ENCODE measurements at places on chromosomes 13 and 19.

DNA sequence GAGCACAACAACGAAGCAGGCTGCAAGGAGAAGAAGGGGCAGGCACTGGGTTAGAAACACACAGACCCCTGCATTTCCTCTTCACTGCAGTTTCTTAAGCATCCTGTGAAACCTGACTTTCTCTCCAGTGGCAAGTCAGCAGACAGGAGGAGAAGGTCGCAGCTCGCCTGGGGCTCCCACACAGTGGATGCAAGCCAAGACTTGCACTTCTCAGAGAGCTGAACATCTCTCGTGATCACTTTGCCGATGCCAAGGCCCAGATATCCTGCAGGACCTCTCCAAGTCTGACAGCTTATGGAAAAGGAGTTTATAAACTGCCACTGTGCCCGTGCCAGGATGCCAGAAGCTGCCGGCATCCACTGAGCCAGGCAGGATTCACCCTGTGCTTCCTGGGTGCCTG lies 18.4 kb downstream of the TMEM272 start:
- H3K4me1 ChIP-seq = peaks cover 13% of the 10 kb centered on the region
- no peaks in the 10 kb centered on the region for H3K36me3 ChIP-seq
- H3K4me3 ChIP-seq = no peak overlapping the region
- H3K27ac ChIP-seq = no peak overlapping the region
- DNase-seq = no peak

GRCh38 chr13:75482820-75483079 lies 781 bp upstream of the TBC1D4 start:
- H3K27ac ChIP-seq = peak overlapping the region; percentile 88
- DNase-seq = no peak
- no peaks in the 10 kb centered on the region for H3K27me3 ChIP-seq
- H3K4me1 ChIP-seq = peaks cover 40% of the 10 kb centered on the region
- peak overlapping the region; percentile 81 for H3K4me3 ChIP-seq
- H3K36me3 ChIP-seq = no peaks in the 10 kb centered on the region

DNA sequence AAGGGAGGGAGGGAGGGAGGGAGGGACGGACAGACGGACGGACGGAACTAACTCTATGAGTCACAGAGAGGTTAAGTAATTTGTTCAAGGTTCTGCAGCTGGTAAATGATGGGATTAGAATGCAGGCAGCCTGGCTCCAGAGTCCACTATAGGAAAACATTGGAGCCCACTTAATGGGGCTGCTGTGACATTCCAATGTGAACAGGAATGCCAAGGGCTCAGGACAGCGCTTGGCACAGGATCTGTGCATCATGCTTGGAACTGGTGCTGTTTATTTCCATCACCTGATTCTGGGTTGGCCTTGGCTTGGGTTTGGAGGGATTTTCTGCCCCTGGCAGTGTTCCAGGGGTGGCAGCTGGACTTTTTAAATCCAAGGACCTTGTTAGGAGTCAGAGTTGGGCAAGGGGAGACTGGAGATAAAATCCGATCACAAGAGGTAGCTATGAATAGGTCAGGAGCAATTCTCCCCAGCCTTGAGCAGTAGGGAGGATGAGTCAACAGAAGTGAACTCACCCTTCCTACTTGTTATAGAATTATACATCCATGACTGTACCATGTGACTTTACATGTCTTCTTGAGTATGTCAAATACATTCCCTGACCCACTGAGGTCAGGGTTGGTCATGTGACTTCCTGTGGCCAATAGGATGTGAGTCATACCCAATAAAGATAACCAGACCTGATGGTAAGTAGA lies 7.8 kb upstream of the HIF3A start:
- H3K27ac ChIP-seq = no peak overlapping the region
- no peak overlapping the region for H3K4me3 ChIP-seq
- no peak for DNase-seq
- no peaks in the 10 kb centered on the region for H3K36me3 ChIP-seq
- no peaks in the 10 kb centered on the region for H3K27me3 ChIP-seq

GRCh38 chr13:64369121-64369520 lies 2861.0 kb downstream of the PCDH9 start:
- H3K27ac ChIP-seq = no peak overlapping the region
- H3K4me1 ChIP-seq = no peaks in the 10 kb centered on the region
- H3K4me3 ChIP-seq = no peak overlapping the region
- no peak for DNase-seq
- no peaks in the 10 kb centered on the region for H3K27me3 ChIP-seq

DNA sequence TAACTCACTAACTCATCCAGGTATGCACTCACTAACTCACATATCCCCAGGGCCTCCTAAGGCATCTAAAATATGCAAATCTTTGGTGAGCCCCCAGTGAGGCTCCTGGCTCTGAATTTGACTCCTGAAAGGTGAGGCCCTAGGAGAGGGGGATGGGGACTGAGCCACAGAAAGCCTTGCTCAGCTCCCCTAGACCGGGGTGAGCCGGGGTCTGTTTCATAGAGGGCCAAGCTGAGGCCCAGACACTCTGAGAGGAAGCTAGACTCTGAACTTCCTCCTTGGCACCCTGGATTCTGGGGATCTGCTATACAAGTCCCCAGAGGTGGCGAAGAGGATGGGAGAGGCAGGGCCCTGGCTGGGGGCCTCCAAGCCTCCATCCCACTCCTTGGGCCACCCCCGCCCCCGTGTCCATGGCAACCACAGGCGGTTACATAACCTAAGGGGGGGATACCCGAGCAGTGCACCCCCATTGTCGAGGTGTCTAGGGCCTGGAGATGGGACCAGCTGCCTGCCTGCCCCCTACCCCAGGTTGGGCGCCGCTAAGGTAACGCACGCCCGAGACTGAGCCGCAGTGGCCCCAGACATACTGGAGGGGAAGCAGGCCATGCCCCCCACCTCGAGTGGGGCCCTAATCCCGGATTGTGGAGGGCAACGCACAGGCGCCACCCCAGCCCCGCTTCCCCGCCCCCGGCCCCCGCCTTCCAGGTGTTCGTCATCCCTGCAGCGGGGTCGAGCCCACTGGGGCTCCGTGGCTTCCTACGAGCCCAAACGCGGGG lies 646 bp downstream of the ABHD8 start:
- peak overlapping the region; percentile 78 for H3K4me3 ChIP-seq
- H3K4me1 ChIP-seq = peaks cover 50% of the 10 kb centered on the region
- H3K36me3 ChIP-seq = peaks cover 6% of the 10 kb centered on the region
- H3K27ac ChIP-seq = peak overlapping the region; percentile 47
- H3K27me3 ChIP-seq = no peaks in the 10 kb centered on the region
- peak; percentile 70 for DNase-seq

DNA sequence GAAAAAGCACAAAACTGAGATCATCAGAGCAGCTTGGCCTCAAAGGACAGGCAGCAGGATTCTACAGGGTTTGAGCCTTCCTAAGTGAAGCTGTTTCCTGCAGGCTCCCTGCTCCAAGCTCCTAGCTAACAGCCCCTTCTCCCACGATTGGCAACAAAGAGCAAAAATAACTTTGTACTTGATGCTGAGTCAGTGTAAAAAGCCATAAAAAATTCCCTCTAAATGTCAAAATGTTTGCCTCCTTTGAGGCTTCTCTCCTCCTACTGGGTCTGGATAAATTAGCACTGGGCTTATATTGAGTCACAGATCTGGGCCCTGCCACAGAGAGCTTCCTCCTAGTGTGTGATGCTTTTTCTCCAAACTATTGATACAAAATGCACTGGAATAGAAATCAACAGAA lies 153.3 kb downstream of the TNFRSF19 start:
- no peaks in the 10 kb centered on the region for H3K36me3 ChIP-seq
- no peak overlapping the region for H3K4me3 ChIP-seq
- no peaks in the 10 kb centered on the region for H3K27me3 ChIP-seq
- DNase-seq = no peak
- H3K4me1 ChIP-seq = peaks cover 48% of the 10 kb centered on the region

DNA sequence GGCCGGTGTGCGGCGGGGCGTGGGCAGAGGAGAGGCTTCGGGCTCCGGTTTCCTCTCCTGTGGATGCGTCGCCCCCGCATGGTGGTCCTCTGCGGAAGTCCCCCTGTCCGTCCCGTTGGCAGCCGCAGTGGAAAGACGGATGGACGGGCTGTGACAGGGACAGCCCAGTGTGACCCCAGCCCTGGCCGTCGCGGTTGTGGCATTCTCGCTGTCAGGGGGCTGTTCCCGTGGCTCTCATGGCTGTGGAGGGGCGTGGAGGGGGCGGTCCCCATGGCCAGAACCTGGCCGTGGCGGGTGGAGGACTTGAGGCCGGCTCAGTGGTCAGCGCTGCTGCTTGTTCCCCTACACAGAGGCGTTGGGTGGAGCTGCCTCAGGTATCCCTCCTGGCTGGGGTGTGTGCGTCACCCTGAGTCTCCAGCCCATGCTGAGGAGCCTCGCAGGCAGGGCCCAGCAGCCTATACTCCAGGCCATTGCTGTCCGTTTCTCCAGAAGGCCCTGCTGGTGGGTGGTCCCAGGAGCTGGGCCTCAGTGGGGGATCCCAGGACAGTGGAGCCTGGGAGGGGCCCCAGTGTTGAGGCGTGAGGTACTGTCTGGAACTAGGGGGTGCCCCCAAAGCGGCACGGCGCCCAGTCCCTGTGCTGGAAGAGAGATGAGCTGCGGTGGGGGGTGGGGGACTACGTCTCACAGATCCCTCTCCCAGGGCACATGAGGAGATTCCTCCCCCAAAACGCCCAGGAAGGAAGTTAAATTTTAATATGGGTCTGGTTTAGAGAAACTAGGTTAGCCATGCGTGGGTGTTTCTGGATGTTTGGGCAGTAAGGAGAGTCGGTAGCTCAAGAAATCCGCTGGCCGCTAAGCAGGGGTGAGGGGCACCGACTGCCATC lies 20.3 kb downstream of the CSNK1G2 start:
- H3K27me3 ChIP-seq = no peaks in the 10 kb centered on the region
- H3K36me3 ChIP-seq = peaks cover 6% of the 10 kb centered on the region
- DNase-seq = no peak
- H3K27ac ChIP-seq = no peak overlapping the region

DNA sequence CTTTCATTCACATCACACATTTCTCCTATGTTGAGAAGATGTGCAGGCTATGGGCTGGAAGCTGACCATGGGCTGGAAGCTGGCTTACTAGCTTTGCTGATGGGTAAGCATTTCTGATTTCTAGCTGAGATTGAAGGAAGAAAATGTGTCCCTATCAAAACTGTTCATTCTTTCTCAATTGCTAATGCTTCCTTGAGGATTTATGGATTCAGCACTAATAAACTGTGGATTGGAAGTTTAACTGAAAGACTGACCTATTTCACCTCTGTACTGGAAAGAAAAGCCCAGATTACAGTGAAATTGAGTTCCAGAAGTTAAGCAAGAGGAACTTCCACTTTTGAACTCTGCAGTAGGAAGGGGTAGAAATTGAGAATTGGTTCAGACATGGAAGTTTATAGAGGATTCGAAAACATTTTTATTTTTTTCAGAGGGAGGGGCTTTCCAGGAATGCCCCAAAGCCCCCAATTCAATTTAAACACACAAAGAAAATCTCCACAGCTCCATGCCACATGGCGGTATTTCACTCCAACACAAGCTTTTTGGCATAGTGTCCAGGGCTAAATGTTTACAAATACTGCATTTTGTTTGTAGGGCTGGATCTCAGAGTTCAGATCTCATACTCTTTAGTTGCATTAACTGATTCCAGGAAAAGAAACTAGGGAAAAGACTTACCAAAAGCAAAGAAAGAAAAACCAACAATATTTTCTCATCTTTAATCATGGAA lies 61.2 kb upstream of the ARGLU1 start:
- H3K4me3 ChIP-seq = no peak overlapping the region
- no peak for DNase-seq
- H3K27ac ChIP-seq = no peak overlapping the region
- no peaks in the 10 kb centered on the region for H3K4me1 ChIP-seq
- H3K36me3 ChIP-seq = no peaks in the 10 kb centered on the region
- H3K27me3 ChIP-seq = no peaks in the 10 kb centered on the region

DNA sequence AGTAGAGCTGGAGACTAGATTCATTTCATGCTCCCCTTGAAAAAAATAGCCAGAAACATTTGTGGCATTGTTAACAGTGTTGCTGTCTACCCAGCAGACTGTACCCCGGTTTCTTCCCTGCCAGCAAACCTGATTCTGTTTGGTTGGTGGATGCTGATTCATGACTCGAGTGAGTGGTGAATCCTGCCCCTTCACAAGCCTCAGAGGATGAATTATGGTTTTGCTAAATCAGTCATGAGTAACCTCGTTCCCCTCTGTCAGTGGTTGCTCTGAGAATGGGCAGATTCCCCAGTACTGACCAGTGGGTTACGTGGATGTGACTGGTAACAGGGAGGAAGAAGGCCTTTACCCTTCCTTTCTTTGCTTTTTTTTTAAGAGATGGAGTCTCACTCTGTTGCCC lies 10.1 kb downstream of the NLRP12 start:
- no peaks in the 10 kb centered on the region for H3K4me1 ChIP-seq
- no peaks in the 10 kb centered on the region for H3K27me3 ChIP-seq
- no peak for DNase-seq
- no peak overlapping the region for H3K27ac ChIP-seq

GRCh38 chr19:29478578-29479565 lies 46.9 kb upstream of the VSTM2B start:
- no peaks in the 10 kb centered on the region for H3K4me1 ChIP-seq
- no peak overlapping the region for H3K4me3 ChIP-seq
- peak; percentile 71 for DNase-seq
- peaks cover 6% of the 10 kb centered on the region for H3K27me3 ChIP-seq

GRCh38 chr19:48480183-48480557 lies 11.0 kb downstream of the CYTH2 start:
- peak overlapping the region; percentile 58 for H3K4me3 ChIP-seq
- peaks cover 24% of the 10 kb centered on the region for H3K4me1 ChIP-seq
- peak overlapping the region; percentile 80 for H3K27ac ChIP-seq
- no peaks in the 10 kb centered on the region for H3K27me3 ChIP-seq

DNA sequence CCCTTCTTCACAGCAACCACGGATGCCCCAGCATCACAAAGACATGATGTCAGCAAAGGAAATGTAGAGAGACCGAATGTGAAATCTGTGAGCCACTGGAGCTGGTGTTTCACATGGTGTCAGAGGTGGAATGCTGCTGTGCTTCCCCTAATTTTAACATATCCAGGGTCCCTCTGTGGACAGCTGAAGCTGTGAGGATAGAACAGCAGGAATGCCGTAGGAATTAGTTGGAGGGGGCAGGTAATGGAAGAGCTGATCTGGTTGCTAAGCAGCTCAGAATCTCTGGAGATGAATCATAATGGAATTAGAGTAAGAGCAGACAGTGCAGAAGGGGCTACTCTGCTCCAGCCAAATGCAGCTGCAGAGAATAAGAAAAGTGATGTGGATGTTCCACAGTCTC lies 68.9 kb upstream of the ZNF835 start:
- DNase-seq = no peak
- H3K27ac ChIP-seq = no peak overlapping the region
- no peaks in the 10 kb centered on the region for H3K36me3 ChIP-seq
- H3K27me3 ChIP-seq = no peaks in the 10 kb centered on the region

GRCh38 chr19:35433448-35433847 lies 14.6 kb upstream of the FFAR2 start:
- H3K27ac ChIP-seq = no peak overlapping the region
- no peaks in the 10 kb centered on the region for H3K27me3 ChIP-seq
- no peak overlapping the region for H3K4me3 ChIP-seq
- peaks cover 43% of the 10 kb centered on the region for H3K4me1 ChIP-seq
- no peak for DNase-seq

- no peaks in the 10 kb centered on the region for H3K36me3 ChIP-seq
- no peak within 1 kb of the TSS for H3K4me3 ChIP-seq
- H3K27me3 ChIP-seq = peaks cover 31% of the 10 kb centered on the region
- no peak within 1 kb of the TSS for H3K27ac ChIP-seq
- no peaks in the 10 kb centered on the region for H3K4me1 ChIP-seq
Measured at GRCh38 chr19:41755328-41755913, at the start of gene CEACAM6. CEACAM6 (plus strand) TSS chr19:41755530; CDS start chr19:41755639, 109 bp downstream.

GRCh38 chr19:12866416-12867119 lies 14.7 kb downstream of the DNASE2 start:
- H3K4me3 ChIP-seq = peak overlapping the region; percentile 46
- no peaks in the 10 kb centered on the region for H3K27me3 ChIP-seq
- H3K4me1 ChIP-seq = peaks cover 10% of the 10 kb centered on the region
- no peaks in the 10 kb centered on the region for H3K36me3 ChIP-seq
- peak; percentile 67 for DNase-seq
